BJ (cell line): ENCODE measurements at places on chromosomes 2 and 18. TPM values are rescaled to one million over a fixed set of nuclear protein-coding genes. Genes with fewer than 3 reads are reported as not detected.

- DNase-seq, result peak; percentile 49
Observed at GRCh38 chr18:23716516-23716915, 27.3 kb downstream of the LAMA3 start.

DNA sequence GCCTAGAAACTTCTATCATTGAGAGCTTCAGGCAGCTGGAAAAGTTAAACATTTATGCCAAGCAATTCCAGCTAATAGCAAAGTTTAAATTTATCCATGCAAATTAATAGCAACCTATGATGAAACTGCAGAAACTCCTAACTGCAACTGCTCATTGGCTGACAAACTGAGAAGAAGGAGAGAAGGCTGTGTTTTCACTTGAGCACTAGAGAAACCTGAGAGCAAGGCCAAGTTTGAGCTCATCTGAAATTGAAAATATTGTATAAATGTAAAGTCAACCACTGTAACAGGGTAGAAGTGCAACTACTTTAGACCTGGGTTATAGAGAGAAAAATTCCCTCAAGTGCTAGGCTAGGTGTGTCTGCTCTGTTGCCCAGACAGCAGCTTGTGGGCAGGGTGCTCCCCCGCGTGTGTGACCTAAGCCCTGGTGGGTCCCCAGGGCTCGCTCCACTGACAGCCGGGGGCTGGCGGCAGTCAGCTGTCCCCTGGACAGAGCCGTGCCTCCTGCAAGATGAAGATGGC is 50.2 kb downstream of the CABYR start:
- no peak for DNase-seq

Gene SNORC
- 0.25 and 0.53 TPM in 2 replicates for polyA plus RNA-seq

DNA sequence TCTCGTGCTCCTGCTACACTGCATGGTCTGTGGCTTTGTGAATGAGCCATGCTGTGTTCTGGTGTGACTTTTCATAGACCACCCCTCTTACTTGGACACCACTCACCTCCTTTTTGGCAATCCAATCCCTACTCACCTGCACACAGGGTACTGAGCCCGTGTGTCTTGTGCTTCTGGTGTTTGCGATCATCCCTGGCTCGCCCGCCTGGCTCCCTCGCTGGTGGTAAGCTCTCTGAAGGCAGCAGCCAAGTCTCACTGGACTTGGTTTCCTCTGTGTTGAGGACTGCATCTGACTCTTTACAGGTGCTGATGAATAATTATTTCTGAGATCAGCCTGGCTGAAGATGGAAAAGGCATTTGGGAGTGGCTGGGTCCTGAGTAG is 276.8 kb downstream of the TSN start:
- DNase-seq, result no peak

GRCh38 chr18:48228841-48229240 is 180.3 kb downstream of the ZBTB7C start:
- no peak for DNase-seq

- no peak for DNase-seq
Observed at GRCh38 chr2:205139822-205140463, 542.4 kb upstream of the NRP2 start.

Gene MYO5B
- 0.13 and 0.18 TPM in 2 replicates for polyA plus RNA-seq

- no peak for DNase-seq
Observed at GRCh38 chr18:7139409-7139808, 21.8 kb upstream of the LAMA1 start.

- peak; percentile 76 for DNase-seq
Observed at GRCh38 chr2:133422931-133423351, 145.3 kb downstream of the NCKAP5 start.

Gene FSHR
- polyA plus RNA-seq, result not detected in 2 replicates

Gene RGPD3
- polyA plus RNA-seq, result 0.02 and 0.10 TPM in 2 replicates

Gene IHH
- 0.05 TPM in 2 replicates for polyA plus RNA-seq

DNA sequence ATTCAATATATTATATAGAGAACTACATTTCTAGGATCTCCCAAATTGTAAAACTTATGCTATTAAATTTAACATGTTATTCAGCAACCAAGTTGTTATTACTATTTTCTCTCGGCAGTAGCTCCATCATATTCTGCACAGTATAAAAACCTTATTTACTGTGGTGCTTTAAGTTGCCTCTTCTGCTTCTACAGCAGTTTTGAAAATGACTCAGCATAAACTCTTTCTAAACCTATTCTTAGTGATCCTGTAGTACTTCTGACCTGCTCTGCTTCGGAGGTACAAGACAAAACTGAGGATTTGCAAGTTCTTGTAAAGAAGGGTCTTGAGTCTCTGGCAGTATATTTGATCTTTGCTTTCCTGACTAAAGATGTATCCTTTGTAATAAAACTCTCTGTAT is 567.2 kb downstream of the TMX3 start:
- no peak for DNase-seq

Gene COBLL1
- polyA plus RNA-seq, result 34.2 and 56.2 TPM in 2 replicates

Gene KCNG2
- not detected in 2 replicates for polyA plus RNA-seq

DNA sequence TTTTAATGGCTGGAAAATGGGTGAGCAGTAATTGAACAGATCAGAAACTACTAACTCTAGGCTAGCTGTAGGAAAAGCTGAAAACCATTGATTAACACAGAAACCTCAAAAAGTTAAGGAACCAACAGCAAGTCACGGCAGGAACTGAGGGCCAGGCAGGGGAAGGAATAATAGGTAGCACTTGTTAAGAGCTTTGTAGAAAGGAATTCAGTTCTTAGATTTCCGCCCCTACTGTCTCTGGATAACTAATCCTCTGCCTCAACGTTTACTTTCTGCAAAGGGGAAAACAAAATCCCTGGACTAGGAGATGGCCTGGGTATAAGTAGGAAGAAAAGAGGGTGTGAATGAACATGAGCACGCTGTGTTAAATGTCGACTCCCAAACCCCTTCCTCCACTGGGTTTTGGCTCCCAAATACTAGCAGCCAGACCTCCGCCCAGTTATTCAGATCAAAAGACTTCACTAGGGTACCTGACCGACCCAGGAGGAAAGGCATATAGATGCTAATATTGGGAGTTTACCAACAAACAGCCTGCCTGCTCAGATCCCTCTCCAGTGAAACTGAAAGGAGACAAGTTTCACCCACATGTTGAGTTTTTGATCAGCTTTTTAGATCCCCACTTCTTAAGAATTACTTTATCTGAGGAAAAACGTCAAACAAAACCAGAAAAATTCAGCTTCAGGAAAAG is 12.4 kb downstream of the SMAD2 start:
- DNase-seq, result no peak

DNA sequence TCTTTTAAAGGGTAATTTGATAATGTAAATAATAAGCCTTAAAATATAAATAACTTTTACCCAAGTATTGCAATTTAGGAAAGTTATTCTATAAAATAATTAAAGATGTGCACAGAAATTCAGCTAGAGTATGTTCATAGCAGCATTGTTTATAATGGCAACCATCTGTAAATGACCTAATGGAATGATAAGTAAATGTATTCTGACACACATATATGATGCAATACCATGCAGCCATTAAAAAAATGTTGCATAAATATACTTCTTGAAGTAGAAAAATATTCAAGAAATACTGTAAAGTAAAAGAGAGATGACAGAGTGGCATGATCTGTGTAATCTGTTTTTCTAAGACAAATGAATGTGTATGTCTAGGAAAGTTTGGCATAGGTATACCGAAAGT is 545.7 kb downstream of the ZEB2 start:
- DNase-seq, result no peak

Gene UGT1A8
- not detected in 2 replicates for polyA plus RNA-seq

Gene EHBP1
- polyA plus RNA-seq, result 43.8 and 61.5 TPM in 2 replicates

GRCh38 chr18:12305930-12306629 is 2.0 kb upstream of the TUBB6 start:
- DNase-seq, result no peak

GRCh38 chr2:164570475-164570874 is 50.8 kb downstream of the GRB14 start:
- no peak for DNase-seq

DNA sequence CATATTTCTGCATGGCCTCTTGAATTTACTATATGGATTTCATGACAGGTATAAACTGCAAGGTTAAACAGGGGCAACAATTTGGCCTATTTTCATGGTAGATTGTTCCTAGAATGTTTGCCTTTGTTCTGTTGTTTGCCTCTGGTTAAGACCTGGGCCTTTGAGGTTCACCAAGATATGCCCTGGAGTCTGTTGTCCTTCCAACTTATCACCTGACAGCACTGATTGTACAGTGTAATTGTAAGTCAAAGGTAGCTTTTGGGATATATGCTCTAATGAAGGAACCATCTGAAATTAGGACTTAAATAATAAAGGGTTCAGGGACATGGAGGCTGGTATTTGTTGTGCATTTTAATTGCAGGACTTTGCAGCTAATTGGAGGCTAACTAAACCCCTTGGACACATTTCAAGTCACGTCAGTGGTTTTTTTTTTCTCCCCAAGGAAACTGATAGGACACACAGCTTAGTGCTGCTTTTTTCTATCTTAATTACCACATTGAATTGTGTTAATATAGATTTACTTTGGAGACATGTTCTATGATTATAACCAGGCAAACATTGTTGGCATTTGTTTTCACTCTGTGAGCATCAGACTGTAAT is 771.2 kb upstream of the LINC00305 start:
- no peak for DNase-seq

Gene RFX8
- polyA plus RNA-seq, result 1.7 and 2.1 TPM in 2 replicates

DNA sequence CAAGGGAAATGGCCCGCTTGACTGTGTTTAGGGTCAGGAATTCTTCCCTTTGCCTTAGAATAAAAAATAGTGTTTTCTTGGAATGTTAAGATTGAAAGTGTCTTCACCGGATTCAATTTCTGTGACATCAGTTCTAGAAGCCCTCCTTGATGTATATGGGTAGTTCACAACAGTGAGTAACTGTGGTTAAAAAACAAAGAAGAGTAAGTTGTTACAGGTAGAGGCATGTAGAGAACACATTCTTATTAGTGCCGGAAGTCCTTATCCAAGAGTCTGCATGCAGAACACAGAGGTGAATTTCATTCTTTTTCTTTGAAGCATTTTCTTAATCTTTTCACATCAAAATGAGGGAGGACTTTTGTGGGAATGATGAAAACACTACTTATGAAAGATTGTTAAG is 105.5 kb downstream of the FMNL2 start:
- DNase-seq, result no peak

DNA sequence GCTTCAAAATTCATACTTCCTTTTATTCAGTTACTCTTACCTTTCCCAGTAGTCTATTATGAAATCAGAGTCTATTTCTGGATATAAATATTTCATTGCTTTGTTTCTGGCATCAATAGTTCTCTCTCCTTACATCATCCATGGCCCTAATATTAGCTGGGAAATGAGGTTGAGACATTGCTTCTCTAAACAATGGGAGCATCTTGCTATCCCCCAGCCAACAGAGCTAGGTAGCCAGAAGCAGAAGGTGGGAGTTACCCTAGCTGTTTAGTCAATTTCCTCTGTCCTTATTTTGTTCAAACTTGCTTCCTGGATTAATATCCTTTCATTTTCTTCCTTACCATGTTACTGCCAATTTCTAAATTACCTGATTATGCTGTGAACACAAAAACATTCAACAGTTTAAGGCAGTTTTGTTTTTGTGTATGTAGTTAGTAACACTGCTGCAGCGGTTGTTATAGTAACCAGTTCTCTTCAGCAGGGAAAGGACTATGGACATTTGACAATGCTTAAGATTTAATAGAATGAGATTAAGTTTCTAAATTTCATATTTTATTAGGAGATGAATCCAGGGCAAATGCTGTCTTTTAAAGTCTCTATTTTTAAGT is 160.5 kb upstream of the KCNJ3 start:
- no peak for DNase-seq

- DNase-seq, result no peak
Observed at GRCh38 chr2:20444993-20445910, 1.6 kb upstream of the RHOB start.

DNA sequence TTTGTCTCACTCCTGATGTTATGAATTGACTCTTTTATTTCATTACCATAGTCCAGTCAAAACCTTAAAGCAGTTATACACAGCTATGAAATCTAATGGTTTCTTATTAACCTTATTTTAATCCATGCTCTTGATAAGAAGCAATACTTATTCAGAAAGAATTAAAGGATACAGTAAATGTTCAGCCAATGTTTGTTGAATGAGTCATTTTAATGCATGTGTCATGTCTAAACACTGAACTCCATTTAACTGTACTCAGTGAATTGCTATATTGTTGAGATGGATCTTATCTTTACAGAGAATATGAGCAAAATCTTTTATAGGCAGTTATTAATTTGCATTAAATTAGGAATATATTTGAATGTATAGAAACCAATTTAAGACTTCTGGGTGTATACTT is 135.1 kb upstream of the TFPI start:
- peak; percentile 5 for DNase-seq

DNA sequence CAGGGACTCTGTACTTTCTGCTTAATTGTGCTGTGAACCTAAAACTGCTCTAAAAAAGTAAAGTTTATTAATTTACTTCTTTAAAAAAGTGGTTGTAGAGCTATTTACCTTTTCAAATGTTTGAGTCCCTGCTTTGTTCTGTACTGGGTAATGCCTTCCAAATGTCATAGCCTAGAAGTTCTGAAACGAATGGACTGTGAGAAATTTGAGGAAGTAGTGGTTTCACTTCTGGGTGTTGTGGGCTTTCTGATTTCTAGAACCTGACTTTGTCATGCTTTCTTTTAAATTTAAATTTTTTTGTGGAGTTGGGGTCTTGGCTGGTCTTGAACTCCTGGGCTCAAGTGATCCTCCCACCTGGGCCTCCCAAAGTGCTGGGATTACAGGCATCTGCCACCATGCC is 44.6 kb downstream of the SMAD4 start:
- DNase-seq, result no peak

Gene CYTIP
- not detected in 2 replicates for polyA plus RNA-seq

Gene PRKAG3
- polyA plus RNA-seq, result not detected in 2 replicates

DNA sequence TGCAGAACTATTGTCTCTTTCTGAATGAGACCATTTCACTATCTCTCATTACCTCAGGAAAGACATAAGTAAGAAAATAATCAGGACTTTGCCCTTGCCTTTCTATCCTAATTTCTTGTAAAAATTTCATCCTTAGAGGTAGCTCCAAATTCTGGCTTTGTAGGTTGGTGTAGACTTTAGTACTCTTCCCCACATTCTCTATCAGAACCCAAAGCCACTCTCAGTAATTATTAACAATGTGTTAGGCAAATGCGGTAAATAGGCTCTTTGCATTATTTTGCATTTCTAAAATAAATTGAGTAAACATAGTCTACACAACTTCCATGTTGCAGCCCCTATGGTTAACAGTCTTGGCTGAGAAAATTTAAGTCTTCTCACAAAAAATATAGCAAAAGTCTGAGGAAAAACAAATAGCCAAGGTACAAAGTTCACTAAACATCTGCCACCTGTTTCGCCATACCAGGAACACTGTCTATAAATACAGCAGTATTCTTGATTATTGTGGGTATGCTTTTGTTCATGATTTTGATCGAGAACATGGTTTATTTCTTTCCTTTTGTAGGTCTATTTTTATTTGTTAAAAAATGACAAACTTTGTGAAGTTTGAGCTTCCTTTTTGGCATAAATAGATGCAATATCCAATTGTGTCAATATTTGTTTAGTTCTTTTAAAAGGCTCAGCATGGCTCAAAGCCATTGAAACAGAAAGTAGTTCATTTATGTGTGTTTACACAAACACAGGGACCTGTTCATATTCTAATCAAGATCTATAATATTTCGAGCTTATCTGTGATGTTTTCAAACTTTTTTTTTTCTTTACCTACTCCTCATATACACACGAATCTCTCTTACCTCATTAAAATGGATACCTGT is 1061.5 kb downstream of the CNTNAP5 start:
- DNase-seq, result no peak

- DNase-seq, result no peak
Observed at GRCh38 chr2:174522553-174522952, 35.7 kb upstream of the GPR155 start.

- DNase-seq, result no peak
Observed at GRCh38 chr2:52289741-52290140, 1257.8 kb upstream of the NRXN1 start.

GRCh38 chr2:127796389-127796788 is 14.6 kb downstream of the WDR33 start:
- no peak for DNase-seq
